Hematopoietic multipotent progenitor cell (in vitro differentiated cells): ENCODE measurements at places on chromosomes 13 and 19. TPM values are rescaled to one million over a fixed set of nuclear protein-coding genes. Genes with fewer than 3 reads are reported as not detected.

- peak; percentile 22 for DNase-seq
These were observed 1.2 kb downstream of the VASP start for GRCh38 chr19:45508417-45508860.

DNA sequence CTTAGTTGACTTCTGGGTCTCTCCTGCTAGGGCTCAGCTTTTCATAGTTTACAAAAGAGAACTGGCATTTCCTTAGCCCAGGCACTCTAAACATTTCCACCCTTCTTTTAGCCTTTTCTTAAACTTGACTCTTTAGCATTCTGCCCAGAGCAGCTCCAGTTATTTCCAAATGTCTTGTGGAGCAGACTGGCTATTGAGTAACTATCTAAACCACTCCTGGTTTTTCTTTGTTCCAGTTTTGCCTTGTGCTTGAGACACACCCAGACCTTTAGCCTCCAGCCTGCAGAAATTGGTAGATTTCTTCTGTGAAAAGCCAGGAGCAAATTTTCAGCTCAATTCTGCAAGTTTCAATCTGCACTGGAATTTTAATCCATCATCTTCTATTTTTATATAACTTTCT is 1813.1 kb downstream of the OLFM4 start:
- DNase-seq, result no peak

Gene TMEM255B
- total RNA-seq, result 0.54 TPM

Gene C1QTNF9
- under 0.01 TPM for total RNA-seq

DNA sequence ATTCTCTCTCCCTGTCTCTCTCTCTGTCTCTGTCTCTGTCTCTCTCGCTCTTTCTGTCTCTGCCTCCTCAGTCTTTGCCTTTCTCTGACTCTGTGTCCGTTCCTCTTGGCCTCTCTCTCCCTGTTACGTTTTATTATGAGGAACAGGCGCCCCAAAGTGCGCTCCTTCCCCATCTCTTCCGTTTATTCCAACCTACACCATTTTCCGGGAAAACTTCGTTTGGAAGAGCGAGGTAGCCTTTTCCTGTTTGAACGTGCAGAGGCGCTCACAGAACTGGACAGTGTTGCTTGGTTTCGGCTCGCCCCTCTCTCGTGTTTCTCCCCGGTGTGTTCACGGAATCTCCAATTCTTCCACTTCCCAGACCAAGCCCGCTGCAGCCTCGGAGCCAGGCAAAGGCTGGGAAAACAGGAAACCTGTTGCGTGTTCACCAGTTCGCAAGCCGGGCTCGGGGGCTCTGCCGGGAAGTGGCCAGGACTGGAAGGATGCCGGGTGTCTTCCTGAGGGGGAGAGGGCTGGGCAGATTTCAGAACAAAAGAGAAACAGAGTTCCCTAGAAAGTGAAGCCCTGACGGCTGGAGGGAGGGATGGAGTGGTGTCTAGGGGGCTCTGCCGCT is 605 bp downstream of the TMEM255B start:
- DNase-seq, result no peak
